ENCODE measurements at places on chromosomes 12 and 14.

DNA sequence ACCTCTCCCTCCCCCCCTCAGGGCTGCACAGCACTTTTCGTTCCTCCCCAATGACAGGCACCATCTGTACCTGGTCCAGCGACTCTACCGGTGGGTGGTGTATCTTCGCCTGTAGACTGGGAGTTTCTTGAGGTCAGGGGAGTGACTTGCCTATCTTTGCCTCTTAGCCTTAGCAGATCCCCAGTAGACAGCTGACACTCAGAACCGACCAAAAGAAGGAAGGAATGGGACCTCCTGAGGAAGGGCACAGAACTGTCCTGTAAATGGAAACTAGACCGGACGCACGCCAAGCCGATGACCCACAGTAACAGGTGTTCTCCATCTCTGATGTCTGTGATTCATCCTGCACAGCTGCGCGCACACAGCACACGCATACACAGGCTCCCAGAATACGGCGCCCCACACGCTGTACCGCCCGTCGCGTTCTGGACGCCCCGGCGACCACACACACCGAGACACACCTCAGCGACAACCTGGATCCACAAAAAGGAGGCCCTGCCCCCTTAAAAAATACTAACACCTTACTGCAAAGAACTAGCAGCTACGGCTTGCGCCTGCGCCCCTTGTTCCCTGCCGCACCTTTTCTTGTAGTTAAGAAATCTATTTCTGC, 673 bp upstream of the TTC9 start:
- peak; percentile 77 for DNase-seq

DNA sequence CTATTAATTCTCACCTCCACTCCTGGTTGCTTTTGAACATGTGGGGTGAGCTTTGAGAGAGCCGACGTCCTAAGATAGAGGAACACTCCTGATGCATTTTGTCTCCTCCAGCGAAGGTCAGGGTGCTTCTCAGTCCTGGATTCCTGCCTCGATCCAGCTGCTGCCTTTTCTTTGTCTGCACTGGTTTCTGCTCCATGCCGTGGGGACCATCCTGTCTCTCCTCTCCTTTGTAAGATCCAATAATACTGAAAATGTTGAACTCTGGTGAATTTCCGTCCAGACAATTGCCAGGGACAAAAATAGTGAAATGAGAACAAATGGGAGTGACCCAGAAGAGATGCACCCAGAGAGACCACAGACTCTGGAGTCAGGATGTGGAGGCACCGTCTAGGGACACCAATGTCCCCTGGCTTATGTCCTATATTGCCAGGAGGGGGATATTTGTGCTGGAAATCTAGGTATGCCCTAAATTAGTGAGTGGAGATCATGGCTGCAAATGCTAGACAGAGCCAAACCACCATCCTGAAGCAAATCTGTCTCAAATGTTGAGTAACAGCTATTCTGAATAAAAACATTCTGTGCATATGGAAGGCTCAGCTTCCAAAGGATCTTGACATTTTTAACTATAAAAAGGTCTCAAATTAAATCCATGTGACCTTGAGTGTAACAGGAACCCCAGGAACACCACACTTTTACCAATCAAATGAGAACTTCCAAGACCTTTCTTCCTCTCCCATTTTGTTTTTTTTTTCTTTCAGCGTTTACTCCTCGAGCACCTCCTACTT, 170.9 kb downstream of the PPM1H start:
- no peak for DNase-seq

- no peak for DNase-seq
Observed at GRCh38 chr12:20585913-20586312, 109.2 kb upstream of the SLCO1C1 start.

DNA sequence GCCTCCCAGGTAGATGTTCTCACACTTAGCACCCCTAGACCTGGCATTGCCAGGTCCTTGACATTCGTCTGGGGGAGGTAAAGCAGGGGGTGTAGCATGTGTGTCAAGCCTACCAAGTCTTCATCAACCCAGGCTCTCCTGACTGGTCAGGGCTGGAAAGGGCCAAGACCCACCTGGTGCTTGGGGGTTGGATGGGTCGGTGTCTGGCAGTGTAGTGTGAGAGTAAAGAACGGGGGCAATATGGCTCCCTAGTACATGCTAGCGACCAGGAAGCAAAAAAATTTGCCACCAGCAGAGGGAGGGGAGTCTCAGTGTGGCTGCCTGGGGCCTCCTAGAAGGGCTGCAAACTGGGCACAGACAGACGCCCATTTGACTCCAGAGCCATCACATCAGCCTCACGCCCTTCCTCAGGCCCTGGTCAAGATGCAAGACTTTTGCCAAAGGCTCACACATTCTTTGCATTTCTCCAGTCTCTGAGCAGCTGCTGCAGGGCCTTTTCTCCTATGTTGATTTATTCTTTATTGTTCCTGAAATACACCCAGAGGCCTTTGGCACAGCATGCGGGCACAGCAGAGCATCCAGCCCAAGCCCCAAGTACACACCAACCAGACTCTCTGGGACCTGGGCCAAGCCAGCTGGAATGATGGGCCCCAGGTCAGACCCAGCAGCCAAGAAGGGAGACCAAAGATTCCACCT, 38.3 kb upstream of the PNMA1 start:
- DNase-seq: peak; percentile 51

GRCh38 chr12:92505254-92506231, 197.2 kb upstream of the PLEKHG7 start:
- peak; percentile 77 for DNase-seq

GRCh38 chr12:52942901-52943181, 6.1 kb upstream of the KRT18 start:
- DNase-seq: no peak

GRCh38 chr14:96588410-96589257, 86.5 kb downstream of the PAPOLA start:
- DNase-seq: no peak

DNA sequence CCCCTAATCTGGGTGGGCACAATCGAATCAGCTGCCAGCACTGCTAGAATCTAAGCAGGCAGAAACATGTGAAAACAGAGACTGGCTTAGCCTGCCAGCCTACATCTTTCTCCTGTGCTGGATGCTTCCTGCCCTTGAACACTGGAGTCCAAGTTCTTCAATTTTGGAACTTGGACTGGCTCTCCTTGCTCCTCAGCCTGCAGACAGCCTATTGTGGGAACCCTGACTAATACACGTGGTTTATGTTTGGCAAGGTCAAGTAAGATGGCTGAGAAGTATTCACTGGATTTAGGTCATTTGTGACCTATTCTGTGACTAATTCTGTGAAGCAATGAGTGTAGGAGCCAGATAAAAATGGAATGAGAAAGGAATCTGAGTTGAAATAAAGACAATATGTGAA, 11.0 kb downstream of the GPR135 start:
- no peak for DNase-seq

DNA sequence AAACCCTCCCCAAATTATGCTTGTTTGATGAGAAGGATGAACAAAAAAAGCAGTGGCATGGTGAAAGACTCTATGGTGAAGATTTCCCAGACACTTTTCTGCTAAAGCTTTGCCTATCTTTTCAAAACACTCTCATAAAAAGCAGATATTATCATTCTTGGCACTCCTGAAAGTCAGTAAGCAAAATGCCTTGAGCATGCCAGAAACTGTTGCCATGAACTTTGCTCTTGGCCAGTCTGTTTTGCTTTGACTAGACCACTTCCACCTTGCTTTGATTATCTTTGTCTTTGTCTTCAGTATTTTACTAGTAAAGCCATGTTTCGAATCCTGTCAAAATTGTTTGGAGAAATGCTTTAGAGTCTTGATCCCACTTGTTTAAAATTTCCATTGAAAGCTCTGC, 110.4 kb downstream of the CNTN1 start:
- no peak for DNase-seq

DNA sequence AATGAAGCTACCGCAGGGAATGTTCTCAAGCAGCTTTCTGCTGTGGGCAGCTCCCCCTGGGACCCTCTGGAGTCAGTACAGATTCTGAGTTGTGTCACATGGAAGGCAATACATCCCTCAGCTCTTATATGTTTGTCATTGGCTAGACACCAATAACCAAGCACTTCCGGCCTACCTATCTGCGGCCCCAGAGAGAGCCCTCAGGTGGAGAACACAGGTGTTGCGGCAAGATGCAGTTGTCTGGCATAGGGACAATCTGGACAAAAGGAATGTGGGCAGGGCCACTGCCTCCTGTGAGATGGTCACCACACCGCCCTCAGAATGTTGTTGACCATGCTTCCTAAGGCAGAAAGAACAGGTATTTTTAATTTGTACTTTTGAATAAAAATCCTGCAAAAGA, 118.7 kb downstream of the BRMS1L start:
- peak; percentile 45 for DNase-seq

GRCh38 chr12:19482551-19483109, 43.3 kb downstream of the AEBP2 start:
- peak; percentile 63 for DNase-seq

GRCh38 chr12:21416511-21417121, 20.8 kb upstream of the PYROXD1 start:
- DNase-seq: no peak

- DNase-seq: no peak
Observed at GRCh38 chr14:68188174-68188573, 368.6 kb downstream of the RAD51B start.

GRCh38 chr14:104278214-104278534, 139.8 kb downstream of the KIF26A start:
- no peak for DNase-seq

GRCh38 chr12:66688846-66689439, 10.1 kb upstream of the GRIP1 start:
- DNase-seq: peak; percentile 50

DNA sequence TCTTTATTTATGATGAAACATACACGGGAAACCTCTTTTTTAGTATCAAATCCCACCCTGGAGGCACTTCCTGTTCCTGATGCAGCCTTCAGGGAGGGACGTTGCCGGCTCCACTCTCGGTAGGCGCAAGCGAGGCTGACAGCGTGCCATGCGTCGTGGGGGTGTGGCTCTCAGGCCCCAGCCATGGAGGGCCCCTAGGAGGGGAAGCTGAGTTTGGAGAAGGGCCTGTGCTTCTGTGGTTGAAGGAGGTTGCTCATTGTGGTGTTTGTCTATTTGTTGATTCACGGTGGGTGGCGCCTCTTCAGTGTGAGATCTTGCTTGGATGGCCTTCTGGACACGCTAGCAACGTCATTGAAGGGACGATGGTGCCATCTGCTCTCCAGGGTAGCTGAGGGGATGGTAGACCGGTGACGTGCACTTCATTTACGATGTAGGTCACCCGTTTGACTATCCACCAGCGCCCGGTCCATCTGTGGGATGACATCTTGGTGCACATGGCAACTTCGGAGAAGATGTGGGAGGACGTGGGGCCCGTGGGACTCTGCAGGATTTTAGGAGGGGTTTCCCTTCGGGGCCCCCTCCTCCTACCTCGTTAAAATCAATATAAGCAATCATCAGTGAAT, 126.3 kb upstream of the RTL1 start:
- no peak for DNase-seq

GRCh38 chr14:63192085-63192484, 12.2 kb upstream of the RHOJ start:
- no peak for DNase-seq

DNA sequence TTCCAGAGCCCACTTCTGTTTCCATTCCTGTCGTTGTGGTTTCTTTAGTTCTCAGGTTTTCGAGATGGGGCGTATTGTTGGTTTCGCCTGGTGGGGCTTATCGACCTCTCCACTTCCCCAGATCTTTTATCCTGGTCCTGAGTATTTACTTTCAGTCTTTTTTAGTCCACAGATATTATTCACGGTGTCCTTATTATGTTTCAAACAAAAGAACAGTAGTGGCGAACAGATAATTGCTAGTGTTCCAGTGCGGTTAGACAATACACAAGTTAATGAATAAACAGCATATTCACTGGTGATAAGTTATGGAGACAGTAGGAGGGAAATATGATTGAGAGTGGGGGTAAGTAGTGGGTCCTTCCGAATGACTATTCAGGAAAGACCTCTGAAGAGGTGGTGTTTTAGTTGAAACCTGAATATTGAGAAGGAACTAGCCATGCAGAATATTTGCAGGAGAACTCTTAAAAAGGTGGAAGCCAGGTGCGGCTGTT, 668 bp downstream of the TMEM260 start:
- no peak for DNase-seq
